Caki2 (cell line): ENCODE measurements at places on chromosomes 16 and 17.

DNA sequence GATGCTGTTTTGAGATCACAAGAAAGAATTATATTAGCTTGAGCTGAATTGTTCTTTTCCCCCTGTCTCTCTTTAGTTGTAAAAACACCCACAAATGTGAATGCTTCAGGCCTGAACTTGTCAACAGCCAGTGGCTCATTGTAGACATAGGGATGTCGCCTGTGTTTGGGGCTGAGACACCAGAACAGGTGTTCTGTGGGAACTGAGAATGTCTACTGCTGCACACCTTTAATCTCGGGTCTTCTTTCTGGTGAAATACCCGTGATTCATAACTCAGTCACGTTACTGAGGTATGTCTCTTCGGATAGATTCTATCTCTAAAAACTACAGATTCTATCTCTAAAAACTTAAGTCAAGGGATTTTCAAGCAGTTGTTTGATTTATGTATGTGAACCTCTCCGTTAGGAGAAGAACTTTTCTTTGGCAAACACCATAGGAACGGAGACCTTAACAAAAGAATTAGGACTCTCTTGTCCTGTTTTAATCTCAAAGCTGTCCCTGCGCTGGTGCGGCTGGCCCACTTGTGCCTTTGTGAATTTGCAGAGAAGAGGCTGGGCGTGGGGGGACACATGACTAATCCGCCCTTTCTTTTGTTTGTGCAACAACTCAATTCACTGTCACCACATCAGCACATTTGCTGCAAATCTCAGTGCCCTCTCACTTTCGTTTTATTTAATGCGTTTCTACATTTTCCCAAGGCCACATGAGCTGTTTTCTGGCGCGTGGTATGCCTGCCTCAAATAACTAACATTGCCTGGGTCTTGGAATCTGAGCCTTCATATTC lies 643.0 kb downstream of the MAF start:
- DNase-seq: no peak

DNA sequence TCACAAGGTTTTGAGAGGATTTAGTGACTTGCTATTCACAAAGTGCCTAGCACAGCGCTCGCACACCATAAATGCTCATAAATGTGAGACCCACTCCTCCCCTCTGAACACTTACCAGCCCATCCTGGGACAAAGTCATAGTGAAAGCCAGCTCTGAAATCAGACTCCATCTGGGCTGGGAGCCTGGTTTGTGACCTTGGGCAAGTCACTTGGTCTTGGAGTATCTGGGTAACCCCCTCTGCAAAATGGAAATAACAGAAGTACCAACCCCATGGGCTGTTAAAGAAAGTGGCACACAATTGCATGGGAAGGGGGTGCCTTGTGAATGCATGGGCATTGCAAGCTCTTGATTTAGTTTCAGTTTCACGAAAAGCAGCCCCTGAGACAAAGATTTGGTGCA lies 104.7 kb upstream of the CDH5 start:
- no peak for DNase-seq

GRCh38 chr17:75498726-75499213 lies 16.6 kb downstream of the CASKIN2 start:
- DNase-seq: no peak

DNA sequence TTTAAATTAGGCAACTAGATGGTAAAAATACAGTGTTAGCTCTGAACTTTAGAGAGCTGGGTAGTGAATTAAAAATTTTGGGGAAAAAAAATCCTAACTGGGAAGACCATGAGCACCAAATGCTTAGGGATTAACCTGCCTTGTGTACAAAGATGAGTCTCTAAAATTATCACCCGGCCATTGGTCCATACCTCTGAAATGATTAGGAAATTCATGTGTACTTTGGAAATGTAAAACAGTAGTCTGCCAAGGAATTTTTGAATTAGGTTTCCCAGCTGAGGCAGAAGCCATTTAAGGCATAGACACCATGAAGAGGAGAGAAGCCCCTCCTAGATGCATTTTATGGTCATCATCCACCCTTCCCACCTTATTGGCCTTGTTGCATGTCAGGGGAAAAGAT lies 670.5 kb upstream of the SALL1 start:
- DNase-seq: no peak

DNA sequence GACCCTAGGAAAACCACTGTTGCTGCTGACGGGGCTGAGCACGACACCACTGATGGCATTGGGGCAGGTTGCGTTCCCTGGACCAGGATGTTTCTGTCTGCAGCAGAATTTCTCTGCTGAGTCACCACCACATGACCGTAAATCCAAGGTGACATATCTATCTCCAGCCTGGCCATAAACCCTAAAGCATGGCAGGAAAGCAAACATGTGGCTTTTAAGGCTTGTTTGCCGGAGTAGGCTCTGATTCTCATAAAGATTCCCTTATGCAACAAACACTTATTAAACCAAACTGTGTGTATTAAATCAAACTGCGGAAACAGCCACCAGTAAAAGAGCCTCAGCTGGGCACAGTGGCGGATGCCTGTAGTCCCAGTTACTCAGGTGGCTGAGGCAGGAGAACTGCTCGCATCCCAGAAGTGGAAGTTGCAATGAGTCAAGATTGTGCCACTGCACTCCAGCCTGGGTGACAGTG lies 17.3 kb downstream of the MPHOSPH6 start:
- peak; percentile 41 for DNase-seq

DNA sequence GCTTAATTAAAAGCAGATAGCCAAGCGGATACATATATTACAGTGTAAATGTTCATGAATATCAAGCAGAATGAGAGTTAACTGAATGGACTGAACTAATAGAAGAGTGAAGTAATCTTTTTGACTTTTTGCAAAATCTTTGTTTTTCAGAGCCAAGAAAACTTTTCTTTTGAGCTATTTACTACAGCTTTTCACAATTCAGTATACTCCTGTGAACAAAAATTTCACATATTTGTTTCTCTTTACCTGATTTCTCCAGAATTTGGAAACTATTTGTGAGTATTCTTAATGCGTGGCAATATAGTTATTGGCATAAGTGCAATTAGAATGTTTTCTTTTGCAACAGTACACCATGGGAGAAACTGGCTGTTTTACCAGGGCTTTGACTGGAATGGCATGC lies 9.1 kb upstream of the DUXB start:
- DNase-seq: peak; percentile 10

DNA sequence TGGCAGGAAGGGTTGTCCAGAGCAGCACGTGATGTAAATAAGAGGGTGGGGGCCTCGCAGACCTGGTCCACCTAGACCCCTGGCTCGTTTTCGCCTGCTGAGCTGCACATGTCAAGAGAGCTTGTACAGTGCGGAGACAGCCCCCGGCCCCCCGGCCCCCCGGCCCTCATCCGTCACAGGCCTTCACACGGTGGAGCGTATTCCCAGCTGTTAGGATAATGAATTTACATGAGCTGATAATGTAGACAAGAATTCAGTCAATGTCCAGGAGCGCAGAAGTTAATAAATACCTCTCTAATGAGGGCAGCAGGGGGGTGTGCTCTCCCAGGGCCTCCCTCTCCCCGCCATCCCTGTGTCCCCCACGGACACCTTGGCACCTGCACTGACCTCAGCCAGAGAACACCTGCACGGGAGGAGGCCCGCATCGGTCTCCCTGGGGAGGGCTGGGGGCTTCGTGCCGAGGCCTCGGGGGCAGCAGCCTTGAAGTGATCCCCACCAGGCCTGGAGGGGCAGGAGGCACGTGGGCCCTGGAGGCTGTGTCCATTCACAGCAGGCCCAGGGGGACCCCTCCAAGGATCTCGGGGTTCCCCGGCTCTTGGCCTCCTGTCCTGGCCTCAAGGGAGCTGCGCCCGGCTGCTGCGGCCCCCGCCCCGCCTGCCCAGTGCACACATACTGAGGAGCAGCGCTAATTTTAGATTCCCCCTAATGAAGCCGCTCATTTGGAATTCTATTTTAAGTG lies 14.6 kb downstream of the GSE1 start:
- DNase-seq: no peak

DNA sequence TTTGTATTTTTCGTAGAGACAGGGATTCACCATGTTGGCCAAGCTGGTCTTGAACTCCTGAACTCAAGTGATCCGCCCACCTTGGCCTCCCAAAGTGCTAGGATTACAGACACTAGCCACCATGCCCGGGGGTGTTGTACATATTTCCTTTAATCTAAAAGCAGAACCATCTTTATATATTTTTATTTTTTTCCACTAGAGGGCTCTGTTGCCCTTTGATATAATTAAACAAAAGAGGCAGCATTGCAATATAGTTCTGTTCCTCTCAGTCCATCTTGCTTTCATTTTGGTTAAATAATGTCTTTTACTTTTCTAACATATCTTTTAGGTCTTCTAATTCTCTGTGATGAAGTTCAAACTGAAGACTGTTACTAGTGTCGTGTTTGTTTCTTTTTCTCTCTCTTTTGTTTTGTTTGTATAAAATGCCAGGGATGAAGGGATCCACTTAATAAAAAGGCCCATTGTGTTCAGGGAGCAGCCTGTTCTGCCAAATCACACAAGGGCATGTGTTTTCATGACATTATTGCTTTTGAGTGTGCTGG lies 23.4 kb downstream of the WWOX start:
- peak; percentile 52 for DNase-seq

GRCh38 chr17:57327176-57327970 lies 71.0 kb downstream of the MSI2 start:
- DNase-seq: no peak

DNA sequence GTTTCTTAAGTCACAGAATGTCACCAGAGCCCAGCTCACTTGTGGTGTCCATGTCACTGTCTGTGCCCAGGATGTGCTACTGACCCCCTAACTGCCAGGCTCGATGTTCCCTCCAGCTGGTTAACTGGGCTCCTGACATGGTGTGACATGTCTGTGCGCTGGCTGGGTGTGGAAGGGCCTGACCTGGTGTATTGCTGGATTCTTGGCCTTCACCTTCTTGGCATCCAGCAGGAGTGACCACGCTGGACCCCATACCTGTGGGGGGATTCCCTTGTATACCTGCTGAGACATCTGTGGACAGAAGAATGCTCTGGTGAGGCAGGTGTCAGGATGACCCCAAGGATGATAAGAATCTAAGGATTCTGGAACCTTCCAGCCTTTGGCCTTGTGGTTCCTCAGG lies 1690.1 kb downstream of the TP53TG3F start:
- no peak for DNase-seq

DNA sequence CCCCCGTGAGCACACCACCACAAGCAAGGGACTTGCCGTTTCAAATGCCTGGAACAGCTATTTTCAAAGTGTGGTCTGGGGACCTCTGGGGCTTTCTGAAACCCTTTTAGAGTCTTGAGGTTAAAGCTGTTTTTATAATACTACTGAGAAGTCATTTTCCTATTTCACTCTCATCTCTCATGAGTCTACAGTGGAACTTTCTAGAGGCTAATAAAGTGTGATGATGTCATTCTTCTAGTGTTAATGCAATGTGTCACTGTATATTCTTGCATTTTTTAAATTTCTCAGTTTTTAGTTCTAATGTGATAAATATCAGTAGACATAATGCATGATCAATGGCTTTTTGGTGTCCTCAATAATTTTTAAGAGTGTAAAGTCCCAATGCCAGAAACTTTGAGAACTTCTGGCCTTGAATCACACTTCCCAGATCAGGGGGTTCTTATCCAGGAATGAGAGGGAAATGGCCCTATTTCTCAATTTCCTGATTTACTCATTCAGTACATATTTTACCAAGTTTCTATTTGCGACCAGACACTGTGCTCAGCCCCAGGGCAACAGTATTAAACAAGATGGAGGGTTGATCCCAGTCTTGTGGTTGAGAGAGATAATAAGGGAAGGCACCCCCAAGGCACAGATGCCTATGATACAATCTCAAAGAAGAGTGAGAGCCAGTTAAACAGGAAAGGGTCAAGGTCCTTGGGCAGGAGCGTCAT lies 444.0 kb downstream of the HS3ST3B1 start:
- no peak for DNase-seq

GRCh38 chr17:64920026-64920418 lies 744 bp upstream of the LRRC37A3 start:
- no peak for DNase-seq

DNA sequence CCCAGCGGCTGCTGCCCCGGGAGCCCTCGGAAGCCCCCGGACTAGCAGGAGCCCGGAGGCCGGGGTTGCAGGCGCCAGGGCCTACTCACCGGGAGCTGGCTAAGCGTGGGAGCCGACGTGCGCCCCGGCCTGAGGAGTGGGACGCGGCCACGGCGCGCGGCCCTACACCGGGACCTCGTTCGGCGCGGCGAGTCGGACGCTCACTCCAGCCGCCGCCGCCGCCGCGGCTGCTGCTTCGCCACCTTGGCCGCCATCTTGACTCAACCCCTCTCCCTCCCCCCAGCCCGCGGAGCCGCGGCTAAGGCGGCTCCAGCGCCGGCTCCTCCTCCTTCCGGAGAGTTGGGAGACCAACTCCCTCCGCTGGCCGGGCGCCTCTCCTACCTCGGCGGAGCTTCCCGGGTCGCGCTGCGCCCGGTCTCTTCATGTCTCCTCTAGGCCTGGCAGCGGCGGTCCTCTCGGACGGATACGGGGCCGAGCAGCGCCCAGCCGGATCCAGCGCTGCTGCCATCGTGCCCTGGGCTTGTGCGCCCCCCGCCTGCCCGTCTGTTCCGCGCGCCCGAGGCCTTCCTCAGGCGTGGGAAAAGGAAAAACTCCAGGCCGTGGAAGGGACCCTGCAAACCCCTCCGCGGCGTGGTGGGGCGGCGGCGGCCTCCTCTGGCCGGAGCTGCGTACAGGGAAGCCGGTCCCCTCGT lies at the start of gene NCOR1:
Gene NCOR1, minus strand, starts transcription at position 262 of the 692 bp plus-strand sequence. CDS start 20,965 bp downstream, outside the sequence.
- DNase-seq: peak; percentile 92

DNA sequence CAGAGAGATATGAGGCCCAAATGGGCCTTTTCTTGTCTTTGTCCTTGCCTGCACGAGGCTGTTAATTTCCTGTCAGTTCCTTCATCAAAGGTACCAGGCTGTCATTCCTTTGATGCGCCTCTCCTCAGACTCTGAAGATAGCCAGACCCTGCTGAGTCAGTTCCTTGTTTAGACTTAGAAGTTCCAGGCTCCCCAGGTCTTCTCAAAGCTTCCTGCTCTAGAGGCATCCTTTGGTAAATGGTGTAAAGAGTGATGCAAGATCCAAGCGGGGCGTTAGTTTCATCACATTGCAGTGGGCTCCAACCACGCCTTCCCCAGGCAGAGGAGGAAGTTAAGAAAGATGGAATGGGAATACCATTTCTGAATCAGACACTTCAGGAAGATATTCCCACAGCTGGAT lies 4.0 kb upstream of the CDH11 start:
- no peak for DNase-seq

GRCh38 chr16:87560428-87561199 lies 41.7 kb upstream of the JPH3 start:
- peak; percentile 86 for DNase-seq

- peak; percentile 77 for DNase-seq
These were observed 54.7 kb downstream of the CBFA2T3 start for GRCh38 chr16:88922114-88922825.
